Brain pericyte (primary cell): ENCODE measurements at places on chromosomes 2 and 18.

GRCh38 chr2:236765478-236765877 lies 195.9 kb downstream of the ACKR3 start:
- no peak for DNase-seq

DNA sequence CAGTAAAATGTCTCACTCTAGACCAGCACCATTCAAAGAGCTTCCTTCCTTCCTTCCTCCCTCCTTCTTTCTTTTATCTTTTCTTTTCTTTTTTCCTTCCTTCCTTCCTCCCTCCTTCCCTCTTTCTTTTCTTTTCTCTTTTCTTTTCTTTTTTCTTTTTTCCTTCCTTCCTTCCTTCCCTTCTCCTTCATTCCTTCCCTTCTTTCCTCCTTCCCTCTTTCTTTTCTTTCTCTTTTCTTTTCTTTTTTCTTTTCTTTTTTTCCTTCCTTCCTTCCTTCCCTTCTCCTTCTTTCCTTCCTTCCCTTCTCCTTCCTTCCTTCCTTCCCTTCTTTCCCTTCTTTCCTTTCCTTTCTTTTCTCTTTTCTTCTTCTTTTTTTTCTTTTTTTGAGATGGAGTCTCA lies 985.1 kb downstream of the DSC3 start:
- DNase-seq = no peak

DNA sequence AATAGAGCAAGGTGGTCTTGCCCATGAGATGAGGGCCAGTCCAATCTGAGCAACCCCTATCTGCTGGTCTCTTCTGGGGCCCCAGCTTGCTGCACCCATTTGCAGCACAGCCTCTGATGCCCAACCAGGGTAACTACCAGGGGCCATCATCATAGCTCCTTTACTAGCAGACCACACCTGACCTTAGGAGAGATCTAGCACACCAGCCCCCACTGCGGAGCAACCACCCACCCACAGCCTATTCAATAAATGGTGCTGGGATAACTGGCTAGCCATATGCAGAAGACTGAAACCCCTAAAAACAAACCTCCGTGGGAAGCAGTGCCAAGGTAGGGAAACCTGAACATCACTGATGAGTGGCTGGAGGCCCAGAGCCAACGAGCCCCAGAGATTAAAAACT lies 196.1 kb upstream of the RBBP8 start:
- no peak for DNase-seq

GRCh38 chr2:223169830-223170605 lies 118.0 kb downstream of the KCNE4 start:
- no peak for DNase-seq

DNA sequence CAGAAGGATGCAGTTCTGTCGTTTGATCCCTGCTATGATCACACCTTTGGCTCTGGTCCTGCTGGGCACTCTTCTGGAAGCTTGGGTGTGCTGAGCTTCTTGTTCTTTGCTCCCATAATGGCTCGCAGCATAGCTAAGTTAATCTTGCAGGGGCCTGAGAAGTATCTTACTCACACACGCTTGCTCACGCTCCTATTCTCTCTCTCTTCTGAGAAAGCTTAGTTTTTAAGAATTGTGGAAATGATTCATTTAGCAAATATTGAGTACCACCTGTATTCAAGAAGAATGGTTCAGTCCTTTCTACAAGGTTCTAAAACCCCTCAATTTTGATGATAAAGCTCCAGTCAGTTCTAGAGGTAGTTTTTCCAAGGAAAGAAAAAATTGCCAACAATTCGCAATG lies 40.6 kb downstream of the XRCC5 start:
- DNase-seq = no peak

- DNase-seq = no peak
These were observed 259.0 kb upstream of the SALL3 start for GRCh38 chr18:78720456-78721237.

DNA sequence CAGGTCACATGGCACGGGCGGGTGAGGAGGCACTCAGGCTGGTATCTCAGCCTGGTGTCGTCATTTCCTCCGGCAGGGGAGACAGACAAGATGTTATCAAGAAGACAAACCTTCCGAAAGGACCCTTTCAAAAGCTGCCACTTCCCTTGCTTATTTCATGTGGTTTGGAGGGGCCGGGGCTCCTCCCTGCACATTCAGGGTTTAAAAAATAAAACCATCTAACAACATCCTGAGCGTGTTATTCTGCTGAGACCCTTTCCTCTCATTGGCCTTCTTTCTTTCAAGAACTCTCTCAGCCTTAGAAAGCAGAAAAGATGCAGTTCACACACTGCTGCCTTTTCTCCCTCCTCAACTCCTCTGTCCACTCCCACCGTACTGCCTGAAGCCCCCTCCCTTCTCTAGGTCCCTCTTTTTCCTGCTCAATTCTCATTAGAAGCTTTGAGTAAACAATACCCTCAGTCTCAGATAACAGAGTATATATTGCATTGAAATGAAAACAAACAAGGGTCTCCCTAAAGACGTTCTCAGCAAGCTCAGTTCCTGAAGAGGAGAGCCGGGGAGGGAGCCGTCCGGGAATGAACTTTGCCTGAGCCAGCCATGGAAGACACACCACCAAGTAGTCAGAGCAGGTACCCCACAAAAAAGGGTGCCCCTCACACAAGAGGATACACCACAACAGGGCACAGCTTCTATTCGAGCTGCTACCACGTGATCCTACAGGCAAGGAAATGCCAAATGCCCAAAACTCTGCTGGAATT lies 9.7 kb downstream of the SMAD7 start:
- no peak for DNase-seq
